Central memory CD8-positive, alpha-beta T cell (primary cell): ENCODE measurements at places on chromosomes 2 and 18.

GRCh38 chr2:12286347-12286746 is 430.4 kb upstream of the TRIB2 start:
- H3K36me3 ChIP-seq: peaks cover 2% of the 10 kb centered on the region
- H3K27me3 ChIP-seq: no peaks in the 10 kb centered on the region
- no peak overlapping the region for H3K4me3 ChIP-seq
- no peak overlapping the region for H3K27ac ChIP-seq
- H3K4me1 ChIP-seq: peaks cover 6% of the 10 kb centered on the region

GRCh38 chr2:237594514-237594871 is 4.0 kb upstream of the RAB17 start:
- DNase-seq: no peak
- no peak overlapping the region for H3K4me3 ChIP-seq
- no peaks in the 10 kb centered on the region for H3K36me3 ChIP-seq
- peaks cover 12% of the 10 kb centered on the region for H3K27me3 ChIP-seq
- H3K27ac ChIP-seq: no peak overlapping the region

DNA sequence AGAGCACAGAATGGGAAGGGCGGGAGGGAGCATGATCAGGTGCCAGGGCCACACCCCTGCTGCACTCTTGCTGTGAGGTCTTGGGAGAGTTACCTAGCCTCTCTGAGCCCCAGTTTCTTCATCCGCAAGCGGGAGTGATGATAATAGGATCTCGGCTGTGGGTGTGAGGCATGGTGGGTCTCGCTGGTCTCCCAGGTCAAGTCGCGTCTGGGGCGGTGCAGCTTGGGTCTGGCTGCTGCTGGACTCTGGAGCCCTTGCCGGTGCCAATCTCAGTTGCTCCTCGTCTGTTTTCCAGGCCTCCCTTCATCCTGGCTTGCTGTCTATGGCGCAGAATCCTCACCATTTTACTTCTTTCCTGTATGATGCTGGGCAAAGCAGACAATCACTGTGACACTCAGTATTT is 130.3 kb upstream of the RAB12 start:
- peaks cover 48% of the 10 kb centered on the region for H3K27me3 ChIP-seq
- no peak overlapping the region for H3K4me3 ChIP-seq
- H3K4me1 ChIP-seq: peaks cover 6% of the 10 kb centered on the region
- DNase-seq: no peak

- peaks cover 37% of the 10 kb centered on the region for H3K27me3 ChIP-seq
- peaks cover 3% of the 10 kb centered on the region for H3K36me3 ChIP-seq
- no peak overlapping the region for H3K4me3 ChIP-seq
- H3K27ac ChIP-seq: no peak overlapping the region
- no peak for DNase-seq
These were observed 36.2 kb upstream of the FMNL2 start for GRCh38 chr2:152298754-152299153.

DNA sequence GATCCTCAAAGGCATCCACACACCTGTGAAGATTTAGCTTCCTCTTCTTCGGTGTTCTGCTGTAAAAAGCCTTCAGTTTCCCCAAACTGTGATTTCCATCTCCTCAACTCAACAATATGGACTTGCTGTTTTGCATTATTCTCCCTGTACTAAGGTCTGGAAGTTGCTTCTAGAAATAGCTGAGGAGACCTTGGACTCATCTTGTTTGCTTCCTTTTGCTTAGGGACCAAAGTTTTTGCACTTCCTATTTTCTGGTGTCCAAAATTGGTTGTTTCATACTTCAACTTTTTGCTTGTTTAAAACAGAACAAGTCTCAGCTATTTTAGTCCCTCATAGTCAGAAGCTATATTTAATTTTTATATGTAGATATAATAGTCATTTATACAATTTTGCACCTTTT is 201.9 kb upstream of the COPS8 start:
- DNase-seq: no peak
- no peak overlapping the region for H3K27ac ChIP-seq
- peaks cover 63% of the 10 kb centered on the region for H3K27me3 ChIP-seq
- no peaks in the 10 kb centered on the region for H3K4me1 ChIP-seq
- no peak overlapping the region for H3K4me3 ChIP-seq

GRCh38 chr2:42957109-42957860 is 164.9 kb upstream of the HAAO start:
- no peak overlapping the region for H3K4me3 ChIP-seq
- DNase-seq: no peak
- H3K27me3 ChIP-seq: peaks cover 12% of the 10 kb centered on the region

DNA sequence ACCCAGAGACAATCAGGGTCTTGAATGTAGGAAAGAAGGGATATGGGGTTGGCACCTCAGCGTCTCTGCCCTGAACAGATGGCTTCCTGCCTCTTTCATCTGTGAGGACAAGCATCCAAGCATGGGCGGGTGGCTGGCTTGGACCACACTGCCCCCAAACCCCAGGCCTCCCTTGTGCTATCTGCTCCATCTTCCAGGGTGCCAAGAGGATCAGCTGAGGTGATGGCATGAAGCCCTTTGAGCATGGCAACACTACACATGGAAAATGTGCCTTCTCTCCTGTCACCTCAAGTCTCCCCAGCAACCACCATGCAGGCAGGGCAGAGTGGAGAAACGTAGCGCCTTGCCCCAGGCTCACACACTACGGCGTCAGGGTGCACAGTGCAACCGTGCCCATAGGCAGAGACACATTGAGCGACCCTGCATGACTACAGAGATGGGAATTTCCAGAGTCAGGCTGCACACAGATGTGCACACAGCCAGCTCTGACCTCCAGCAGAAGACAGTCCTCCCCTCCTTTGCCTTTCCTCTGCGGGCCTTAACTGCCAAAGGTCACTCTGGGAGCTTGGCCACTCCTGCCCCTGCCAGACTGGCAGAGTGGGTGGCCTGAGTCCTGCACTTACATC is 1.5 kb downstream of the KCNIP3 start:
- peaks cover 5% of the 10 kb centered on the region for H3K4me1 ChIP-seq
- no peaks in the 10 kb centered on the region for H3K36me3 ChIP-seq
- no peak overlapping the region for H3K4me3 ChIP-seq
- DNase-seq: no peak

DNA sequence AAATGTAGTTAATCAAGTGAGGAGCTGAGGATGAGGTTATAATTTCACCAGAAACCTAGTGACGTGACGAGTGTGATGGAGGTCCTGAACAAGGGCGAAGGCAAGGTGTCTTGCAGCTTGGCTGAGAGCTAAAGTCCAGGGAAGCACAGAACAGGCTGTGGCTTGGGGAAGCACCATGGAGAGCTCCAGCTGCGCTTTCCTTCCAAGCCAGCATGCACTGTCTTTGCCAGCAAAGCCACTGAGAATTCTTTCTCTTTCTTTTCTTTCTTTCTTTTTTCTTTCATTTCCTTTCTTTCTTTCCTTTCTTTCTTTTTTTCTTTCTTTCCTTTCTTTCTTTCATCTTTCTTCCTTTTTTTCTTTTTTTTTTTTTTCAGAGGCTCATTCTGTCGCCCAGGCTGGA is 239.3 kb downstream of the FBXO15 start:
- H3K4me3 ChIP-seq: no peak overlapping the region
- no peak overlapping the region for H3K27ac ChIP-seq
- DNase-seq: no peak
- H3K27me3 ChIP-seq: no peaks in the 10 kb centered on the region
- H3K36me3 ChIP-seq: no peaks in the 10 kb centered on the region

DNA sequence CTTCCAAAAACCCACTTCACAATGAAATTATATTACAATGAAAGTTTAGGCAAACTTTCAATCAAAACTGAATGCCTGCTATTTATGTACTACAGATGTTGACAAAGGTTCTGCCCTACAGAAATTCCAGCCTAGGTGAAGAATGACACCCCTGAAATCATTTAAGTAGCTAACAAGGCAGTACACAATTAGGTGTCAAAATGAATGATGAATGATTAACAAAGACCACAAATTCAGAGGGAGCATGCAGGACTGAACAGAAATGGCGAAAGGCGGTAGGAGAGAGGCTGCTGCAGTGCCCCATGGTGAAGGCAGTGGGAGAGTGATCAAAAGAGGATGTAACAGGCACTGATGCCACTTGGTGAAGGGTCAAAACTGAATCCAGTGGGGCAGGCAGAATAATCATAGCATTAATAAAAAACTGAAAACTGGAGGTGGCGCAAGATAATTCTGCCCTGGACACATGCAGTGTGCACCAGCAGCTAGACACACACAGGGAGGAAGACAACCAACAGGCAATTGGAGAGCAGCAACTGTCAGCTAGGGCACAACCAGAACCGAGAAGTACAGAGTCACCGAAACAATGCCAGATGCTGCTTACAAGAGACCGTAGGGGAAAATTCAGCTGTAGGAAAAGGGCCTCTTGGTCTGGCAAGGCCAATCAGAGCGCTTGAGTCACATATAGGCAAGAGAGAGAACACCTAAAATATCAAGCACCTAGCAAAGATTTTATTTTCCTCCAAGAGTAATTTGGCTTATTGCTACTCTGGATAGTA is 4.5 kb downstream of the TMEM131 start:
- DNase-seq: no peak
- H3K4me1 ChIP-seq: peaks cover 70% of the 10 kb centered on the region
- H3K36me3 ChIP-seq: peaks cover 13% of the 10 kb centered on the region
- H3K27ac ChIP-seq: no peak overlapping the region

DNA sequence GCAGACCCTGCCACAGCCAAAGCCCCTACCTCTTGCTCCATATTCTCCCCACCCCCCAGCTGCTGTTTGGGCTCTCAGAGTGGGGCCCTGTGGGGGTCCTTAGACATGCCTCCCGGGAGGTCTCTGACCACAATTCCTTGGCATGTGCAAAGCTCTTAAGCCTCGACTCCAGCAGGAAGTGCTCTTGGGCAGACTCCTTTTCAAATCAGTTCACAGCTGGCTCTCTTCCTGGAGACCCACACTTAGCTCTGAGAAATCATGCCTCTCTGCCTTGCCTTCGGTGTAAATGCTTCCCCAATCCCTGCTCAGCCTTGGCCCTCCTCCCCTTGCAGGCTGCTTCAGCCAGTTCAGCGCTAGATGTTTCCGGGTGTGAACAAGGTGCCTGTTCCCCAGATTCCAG is 46.9 kb downstream of the NGEF start:
- H3K4me3 ChIP-seq: no peak overlapping the region
- no peak overlapping the region for H3K27ac ChIP-seq
- H3K4me1 ChIP-seq: no peaks in the 10 kb centered on the region
- H3K27me3 ChIP-seq: peaks cover 34% of the 10 kb centered on the region
- peaks cover 2% of the 10 kb centered on the region for H3K36me3 ChIP-seq
- no peak for DNase-seq

DNA sequence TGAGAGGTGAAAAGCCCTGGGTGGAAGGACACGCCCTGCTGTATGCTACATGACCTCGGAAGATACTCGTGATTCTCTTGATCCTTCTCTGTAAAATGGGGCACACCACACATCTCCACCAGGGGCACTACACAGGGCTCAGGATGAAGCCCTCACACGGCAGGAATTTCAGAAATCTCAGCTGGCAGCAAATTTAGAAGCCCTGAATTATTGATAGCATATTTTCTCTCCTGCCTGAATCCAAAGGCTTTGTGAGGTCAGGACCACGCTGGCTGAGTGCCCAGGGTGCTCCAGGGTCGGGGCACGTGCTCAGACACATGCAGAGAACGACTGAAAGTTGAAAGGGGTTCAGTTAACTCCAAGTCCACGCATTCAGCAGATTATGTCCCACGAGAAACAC is 42.1 kb upstream of the GALR1 start:
- peak overlapping the region; percentile 44 for H3K4me3 ChIP-seq
- H3K36me3 ChIP-seq: peaks cover 11% of the 10 kb centered on the region
- no peak overlapping the region for H3K27ac ChIP-seq
- H3K27me3 ChIP-seq: peaks cover 6% of the 10 kb centered on the region

- peaks cover 51% of the 10 kb centered on the region for H3K27me3 ChIP-seq
- H3K27ac ChIP-seq: no peak overlapping the region
- peaks cover 11% of the 10 kb centered on the region for H3K36me3 ChIP-seq
- H3K4me1 ChIP-seq: no peaks in the 10 kb centered on the region
These were observed 172.7 kb downstream of the SOCS6 start for GRCh38 chr18:70461323-70462077.

DNA sequence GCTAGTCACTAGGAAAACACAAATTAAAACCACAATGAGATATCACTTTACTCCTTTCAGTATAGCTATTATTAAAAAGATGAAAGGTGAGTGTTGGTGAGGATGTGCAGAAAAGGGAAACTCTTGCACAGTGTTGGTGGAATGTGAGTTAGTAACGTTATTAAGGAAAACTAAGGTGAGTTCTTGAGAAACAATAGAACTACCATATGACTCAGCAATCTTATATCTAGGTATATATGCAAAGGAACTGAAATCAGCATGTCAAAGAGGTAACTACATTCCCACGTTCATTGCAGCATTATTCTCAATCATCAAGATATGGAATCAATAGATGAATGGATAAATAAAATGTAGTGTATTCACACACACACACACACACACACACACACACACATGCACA is 117.3 kb upstream of the HNMT start:
- H3K36me3 ChIP-seq: no peaks in the 10 kb centered on the region
- DNase-seq: no peak
- H3K4me3 ChIP-seq: no peak overlapping the region
- no peaks in the 10 kb centered on the region for H3K4me1 ChIP-seq
- H3K27me3 ChIP-seq: peaks cover 11% of the 10 kb centered on the region

- H3K4me1 ChIP-seq: no peaks in the 10 kb centered on the region
- H3K4me3 ChIP-seq: no peak overlapping the region
- no peaks in the 10 kb centered on the region for H3K27me3 ChIP-seq
These were observed 1551.7 kb upstream of the SLC39A10 start for GRCh38 chr2:194105358-194105757.

GRCh38 chr18:57925706-57926105 is 118.3 kb upstream of the NEDD4L start:
- no peaks in the 10 kb centered on the region for H3K36me3 ChIP-seq
- no peak overlapping the region for H3K27ac ChIP-seq
- no peak for DNase-seq
- no peak overlapping the region for H3K4me3 ChIP-seq
- H3K4me1 ChIP-seq: peaks cover 2% of the 10 kb centered on the region

DNA sequence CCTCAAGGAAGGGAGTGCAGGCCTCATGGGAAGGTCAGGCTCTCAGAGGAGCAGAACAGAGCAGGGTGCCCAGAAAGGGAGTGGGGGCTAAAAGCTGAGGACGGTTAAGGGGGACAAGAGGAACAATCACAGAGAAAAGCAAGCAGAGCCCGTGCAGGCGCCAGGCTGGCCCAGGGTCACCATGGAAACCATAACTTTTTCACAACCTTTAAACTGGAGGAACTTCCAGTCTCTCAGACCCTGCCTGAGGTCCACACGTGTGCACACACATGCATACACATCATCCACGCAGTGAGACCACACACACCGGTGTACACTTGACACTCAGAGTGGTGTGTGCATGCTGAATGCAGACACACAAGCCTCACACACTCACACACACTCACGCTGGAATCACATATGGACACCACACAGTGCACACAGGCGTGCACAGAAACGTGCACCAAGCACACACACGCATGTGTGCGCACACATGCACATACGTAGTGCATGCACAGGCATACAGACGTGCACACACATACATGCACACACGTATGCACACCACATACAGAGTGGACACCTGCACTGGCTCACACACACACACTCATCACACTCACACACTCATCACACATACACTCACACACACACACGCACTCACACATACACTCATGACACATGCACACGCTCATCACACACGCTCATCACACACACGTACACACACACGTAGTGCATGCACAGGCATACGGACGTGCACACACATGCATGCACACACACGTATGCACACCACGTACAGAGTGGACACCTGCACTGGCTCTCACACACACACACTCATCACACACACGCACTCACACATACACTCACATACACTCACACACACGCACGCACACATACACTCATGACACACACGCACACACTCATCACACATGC is 37.2 kb upstream of the SNED1 start:
- H3K27me3 ChIP-seq: no peaks in the 10 kb centered on the region
- H3K4me1 ChIP-seq: no peaks in the 10 kb centered on the region
- no peaks in the 10 kb centered on the region for H3K36me3 ChIP-seq
- H3K4me3 ChIP-seq: no peak overlapping the region
- no peak for DNase-seq

GRCh38 chr2:147998203-147998602 is 22.3 kb downstream of the ORC4 start:
- H3K36me3 ChIP-seq: peaks cover 5% of the 10 kb centered on the region
- H3K27ac ChIP-seq: peak overlapping the region; percentile 11
- no peak overlapping the region for H3K4me3 ChIP-seq
- DNase-seq: no peak
